ENCODE measurements at places on chromosomes 5 and 9. TPM values are rescaled to one million over a fixed set of nuclear protein-coding genes. Genes with fewer than 3 reads are reported as not detected.
A peak's percentile ranks its signal among the peaks of the same experiment; 100 is the strongest.

LECT2 gene
- not detected for total RNA-seq

HTR4 gene
- total RNA-seq = 7.9 TPM

LHX3 gene
- not detected for total RNA-seq

DNA sequence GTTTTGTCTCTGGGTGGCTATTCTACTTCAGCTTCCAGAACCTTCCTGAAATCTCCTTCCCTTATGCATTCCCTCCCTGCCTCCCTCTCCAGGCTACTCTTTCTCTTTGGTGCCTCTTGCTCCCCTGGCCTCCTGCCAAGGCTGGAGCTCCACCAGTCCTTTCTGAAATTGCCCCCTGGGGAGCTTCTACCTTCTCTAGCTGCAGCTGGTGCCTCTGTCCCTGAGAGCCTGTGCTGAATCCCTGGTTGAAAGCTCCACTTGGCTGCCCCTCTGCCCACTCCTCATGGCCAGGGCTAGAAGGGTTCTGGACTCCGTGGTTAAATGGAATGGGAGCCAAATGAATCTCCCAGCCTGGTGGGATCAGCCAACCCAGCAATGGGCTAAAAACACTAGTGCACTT lies 80.1 kb downstream of the COL15A1 start:
- peak; percentile 76 for DNase-seq

- DNase-seq = no peak
Measured at GRCh38 chr9:106287091-106287631, 575.8 kb upstream of the ZNF462 start.

DNA sequence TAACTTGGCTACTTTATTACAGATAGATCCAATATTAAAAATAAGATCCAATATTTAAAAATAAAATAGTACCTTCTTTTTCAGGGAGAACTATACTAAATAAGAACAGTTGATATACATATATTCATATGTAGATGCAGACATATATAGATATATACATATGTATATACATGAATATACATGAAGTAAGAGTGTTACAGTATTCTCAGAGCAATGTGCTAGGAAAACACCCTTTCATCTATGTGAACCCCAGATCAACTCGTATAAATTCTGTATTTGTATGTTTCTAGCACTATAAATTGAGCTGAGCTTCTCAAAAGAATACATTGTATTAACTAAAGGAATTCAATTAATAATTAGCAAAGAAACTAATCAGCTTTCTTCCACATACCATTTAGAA lies 287.6 kb downstream of the PDE4D start:
- no peak for DNase-seq

GRCh38 chr5:90437663-90438062 lies 28.1 kb upstream of the CETN3 start:
- DNase-seq = no peak

- no peak for DNase-seq
Measured at GRCh38 chr9:131436376-131436775, 42.5 kb downstream of the PRRC2B start.

- DNase-seq = peak; percentile 78
Measured at GRCh38 chr9:95131023-95131943, 186.2 kb downstream of the FANCC start.

- DNase-seq = no peak
Measured at GRCh38 chr5:137332296-137332695, 166.8 kb downstream of the SPOCK1 start.

GRCh38 chr5:581266-581665 lies 30.9 kb upstream of the CEP72 start:
- no peak for DNase-seq

DNA sequence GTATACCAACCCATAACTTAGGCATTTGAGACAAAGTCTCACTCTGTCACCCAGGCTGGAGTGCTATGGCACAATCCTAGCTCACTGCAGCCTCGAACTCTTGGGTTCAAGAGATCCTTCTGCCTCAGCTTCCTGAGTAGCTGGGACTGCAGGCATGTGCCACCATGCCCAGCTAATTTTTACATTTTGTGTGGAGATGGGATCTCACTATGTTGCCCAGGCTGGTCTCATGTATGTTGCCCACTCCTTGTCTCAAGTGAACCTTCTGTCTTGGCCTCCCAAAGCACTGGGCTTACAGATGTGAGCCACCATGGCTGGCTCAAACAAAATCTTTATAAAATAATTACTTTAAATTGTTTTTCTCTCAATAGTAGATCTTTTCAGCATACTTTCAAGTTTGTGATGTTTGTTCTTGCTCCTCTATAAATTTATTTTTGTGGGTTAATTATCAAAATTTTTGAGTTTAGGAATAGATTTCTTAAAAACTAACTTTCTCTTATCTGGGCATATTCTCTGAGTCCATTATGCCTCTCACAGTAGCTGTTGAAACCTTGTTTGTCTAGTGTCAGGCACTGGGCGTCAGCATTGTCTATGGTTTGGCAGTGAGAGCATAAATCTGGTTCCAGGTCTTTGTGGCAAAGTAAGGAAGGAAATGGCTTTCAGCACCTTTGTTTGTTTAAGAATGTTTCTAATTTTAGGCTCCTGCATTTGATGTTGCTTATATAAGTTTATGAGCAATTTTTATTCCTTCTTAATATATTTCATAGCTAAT lies 38.7 kb downstream of the NLN start:
- DNase-seq = no peak

GRCh38 chr9:109593612-109594011 lies 95.5 kb upstream of the PTPN3 start:
- no peak for DNase-seq

Measured in right atrium auricular region (tissue), 2 donors.